ENCODE measurements at places on chromosomes 1 and 21.

DNA sequence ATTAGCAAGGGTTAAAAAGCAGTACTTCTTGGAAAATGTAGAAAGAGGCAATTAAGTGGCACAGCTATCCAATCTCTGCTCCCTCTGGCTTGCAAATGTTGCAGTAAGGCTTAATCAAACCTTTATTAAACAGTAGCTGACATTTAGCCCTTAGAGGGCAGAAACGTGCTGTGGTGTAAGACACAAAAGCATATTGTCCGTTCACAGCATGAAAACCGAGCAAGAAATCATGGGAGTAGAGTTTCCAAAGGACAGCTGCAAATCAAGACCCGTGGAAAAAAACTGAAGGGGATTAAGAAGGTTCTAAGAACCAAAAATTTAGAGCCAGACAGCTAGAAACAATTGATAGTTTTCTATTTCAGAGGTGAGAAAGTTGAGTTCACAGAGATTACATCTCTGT lies 13.1 kb downstream of the ZP4 start:
- DNase-seq = no peak

DNA sequence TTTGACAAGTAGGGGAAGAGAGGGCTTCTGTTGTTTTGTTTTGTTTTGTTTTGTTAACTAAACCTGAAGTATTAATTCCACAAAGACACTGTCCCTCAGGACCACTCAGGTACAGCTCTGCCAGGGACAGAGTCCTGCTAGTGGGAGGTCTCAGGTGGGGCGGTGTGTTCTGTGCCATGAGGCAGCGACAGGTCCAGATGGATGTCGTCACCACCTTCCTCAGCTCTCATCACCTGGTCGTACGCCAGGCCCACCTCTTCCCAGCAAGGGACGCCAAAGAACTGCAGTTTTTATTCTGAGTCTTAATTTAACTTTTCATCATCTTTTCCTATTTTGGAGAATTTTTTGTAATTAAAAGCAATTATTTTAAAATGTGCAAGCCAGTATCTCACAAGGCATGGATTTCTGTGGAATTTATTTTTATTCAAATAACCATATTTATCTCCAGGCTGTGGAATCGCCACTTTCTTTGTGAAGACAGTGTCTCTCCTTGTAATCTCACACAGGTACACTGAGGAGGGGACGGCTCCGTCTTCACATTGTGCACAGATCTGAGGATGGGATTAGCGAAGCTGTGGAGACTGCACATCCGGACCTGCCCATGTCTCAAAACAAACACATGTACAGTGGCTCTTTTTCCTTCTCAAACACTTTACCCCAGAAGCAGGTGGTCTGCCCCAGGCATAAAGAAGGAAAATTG lies 62.5 kb downstream of the POFUT2 start:
- DNase-seq = no peak

- DNase-seq = no peak
Observed at GRCh38 chr1:20484519-20485462, 1.2 kb downstream of the CAMK2N1 start.

GRCh38 chr1:113943028-113943811 lies 14.1 kb downstream of the HIPK1 start:
- no peak for DNase-seq

- DNase-seq = no peak
Observed at GRCh38 chr21:23638131-23638695, 1969.1 kb downstream of the MRPL39 start.

DNA sequence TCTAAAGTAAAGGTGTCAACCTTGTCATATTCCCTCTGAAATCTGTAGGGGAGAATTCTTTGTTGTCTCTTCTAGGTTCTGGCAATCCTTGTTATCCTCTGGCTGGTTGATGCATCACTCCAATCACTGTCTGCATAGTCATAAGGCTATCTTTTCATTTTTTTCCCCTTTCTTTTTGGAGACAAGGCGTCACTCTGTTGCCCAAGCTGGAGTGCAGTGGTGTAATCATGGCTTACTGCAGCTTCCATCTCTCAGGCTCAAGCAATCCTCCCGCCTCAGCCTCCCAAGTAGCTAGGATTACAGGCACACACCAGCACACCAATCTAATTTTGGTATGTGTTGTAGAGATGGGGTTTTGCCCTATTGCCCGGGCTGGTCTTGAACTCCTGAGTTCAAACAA lies 12.9 kb downstream of the DPYD start:
- DNase-seq = no peak

DNA sequence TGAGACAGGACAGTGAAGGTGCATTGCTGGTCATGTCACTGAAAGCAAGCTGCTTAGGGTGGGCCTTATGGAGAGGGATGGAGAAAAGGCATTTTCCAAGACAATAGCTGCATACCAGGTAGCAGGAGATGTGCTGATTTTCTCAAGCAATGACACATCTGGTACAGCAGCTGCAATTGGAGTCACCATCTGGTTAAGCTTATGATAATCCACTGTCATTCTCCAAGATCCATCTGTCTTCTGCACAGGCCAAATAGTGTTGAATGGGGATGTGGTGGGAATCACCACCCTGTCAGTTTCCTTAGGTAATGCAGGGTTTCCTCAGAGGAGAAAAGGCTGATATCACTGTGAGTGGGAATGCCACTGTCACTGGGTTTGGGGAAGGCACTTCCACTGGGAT lies 54.6 kb downstream of the ADSS2 start:
- DNase-seq = no peak

DNA sequence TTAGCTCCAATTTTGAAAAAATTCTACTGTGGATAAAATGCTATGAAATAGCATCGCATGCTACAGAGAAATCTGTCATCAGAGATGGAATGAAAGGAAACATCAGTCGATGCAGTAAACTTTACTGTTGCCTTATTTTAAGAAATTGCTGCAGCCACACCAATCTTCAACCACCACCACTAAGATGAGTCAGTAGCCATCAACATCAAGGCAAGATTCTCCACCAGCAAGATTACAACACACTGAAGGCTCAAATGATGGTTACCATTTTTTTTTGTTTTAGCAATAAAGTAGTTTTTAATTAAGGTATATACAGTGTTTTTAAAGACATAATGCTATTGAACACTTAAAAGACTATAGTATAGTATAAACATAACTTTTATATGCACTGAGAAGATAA lies 95.6 kb upstream of the JUN start:
- DNase-seq = no peak

DNA sequence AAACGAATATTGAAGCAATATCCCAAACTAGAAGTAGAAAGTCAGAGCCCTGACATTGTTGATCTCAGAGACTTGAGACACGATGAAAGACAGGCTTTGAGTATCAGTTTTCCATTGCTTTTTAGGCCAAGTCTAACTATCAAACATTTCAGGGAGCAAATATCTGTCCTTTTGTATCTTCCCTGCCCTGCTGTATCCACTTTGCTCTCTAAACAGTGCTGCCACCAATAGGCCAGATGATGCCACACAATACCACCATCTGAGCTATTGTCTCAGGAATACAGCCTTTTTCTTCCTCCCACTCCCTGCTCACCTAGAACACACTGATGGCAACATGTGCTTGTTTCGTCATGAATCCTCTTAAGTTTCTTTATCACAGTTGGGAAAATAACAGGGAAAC lies 62.6 kb upstream of the SPAG17 start:
- DNase-seq = no peak

DNA sequence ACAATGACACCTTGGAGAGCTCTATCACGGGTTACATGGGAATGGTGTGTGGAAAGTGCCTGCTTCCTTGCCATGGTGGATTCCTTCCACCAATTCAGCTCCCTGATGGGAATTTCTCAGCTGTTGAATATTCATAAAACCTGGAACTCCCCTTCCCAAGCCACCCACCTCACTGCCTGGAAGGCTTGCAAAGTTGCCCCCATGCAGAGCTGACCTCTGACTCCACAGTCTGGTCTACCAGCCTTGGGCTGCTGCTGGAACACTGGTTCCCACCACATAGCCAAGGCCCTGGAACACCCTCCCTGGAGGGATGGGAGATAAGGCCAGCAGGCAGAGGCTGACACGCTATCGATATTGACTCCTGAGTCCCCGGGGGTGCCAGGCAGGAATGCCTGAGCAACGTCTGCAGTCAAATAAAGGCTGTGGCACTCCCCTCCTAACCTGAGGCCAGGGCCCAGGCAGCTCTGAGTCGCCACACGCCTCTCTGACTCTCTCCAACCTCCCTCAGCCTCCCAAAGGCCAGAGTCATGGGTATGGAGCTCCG lies 8.8 kb downstream of the CCDC24 start:
- DNase-seq = no peak

- no peak for DNase-seq
Observed at GRCh38 chr1:145985502-145986439, 10.6 kb downstream of the TXNIP start.

- DNase-seq = no peak
Observed at GRCh38 chr1:85240174-85240601, 19.3 kb downstream of the C1orf52 start.

GRCh38 chr21:46050668-46051378 lies 47.1 kb upstream of the COL6A2 start:
- no peak for DNase-seq

DNA sequence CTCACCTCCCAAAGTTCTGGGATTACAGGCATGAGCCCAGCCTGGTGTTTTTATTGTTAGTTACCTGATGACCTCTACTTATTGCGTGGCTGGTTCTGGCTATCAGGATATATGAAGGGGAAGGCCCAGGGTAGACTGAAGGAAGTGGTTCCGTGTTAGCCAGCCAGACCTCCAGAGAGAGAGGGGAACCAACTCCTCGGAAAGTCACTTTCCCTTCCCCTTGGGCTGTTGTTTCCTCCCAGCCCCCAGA lies 2.5 kb upstream of the RCSD1 start:
- no peak for DNase-seq

- no peak for DNase-seq
Observed at GRCh38 chr1:10237157-10237539, 26.8 kb downstream of the KIF1B start.

GRCh38 chr21:16425376-16425775 lies 695.6 kb downstream of the USP25 start:
- no peak for DNase-seq

DNA sequence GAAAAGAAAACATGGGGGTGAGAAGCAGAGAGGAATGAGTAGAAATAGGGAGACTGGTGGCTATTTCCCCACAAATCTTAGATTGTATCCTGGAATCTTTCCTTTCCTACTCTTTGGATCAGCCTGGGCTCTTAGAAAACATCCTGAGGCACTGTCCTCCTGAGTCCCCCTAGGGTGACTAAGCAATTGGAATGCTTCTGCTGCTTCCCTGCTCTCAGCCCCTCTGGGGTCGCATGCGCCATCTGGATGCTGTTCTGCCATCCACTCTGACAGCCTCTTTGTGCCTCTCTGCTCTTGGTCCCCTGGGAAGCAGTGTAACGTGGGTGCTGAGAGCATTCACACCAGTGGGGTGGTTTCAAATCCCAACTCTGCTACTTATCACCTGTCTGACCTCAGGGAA lies 443.0 kb downstream of the SIPA1L2 start:
- DNase-seq = no peak

GRCh38 chr1:77288275-77288674 lies 6.5 kb downstream of the AK5 start:
- DNase-seq = no peak

DNA sequence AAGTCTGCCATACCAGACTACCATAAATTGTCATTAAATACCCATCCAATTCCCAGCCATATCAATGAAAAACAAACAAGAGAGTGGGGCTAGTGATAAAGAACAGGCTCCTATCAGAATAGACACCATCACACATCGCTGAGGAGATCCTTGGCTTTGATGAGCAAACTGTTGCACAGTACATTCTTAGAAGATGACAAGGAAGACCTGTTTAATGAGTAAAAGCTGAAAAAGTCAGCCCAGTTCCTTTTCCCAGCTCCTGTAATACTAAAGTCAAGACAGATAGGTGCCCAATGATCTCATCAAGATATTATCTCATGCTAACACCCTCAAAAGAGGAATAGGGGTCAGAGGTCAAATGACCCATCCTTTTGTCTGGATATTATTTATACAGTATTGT lies 164.5 kb upstream of the COA6 start:
- DNase-seq = no peak

DNA sequence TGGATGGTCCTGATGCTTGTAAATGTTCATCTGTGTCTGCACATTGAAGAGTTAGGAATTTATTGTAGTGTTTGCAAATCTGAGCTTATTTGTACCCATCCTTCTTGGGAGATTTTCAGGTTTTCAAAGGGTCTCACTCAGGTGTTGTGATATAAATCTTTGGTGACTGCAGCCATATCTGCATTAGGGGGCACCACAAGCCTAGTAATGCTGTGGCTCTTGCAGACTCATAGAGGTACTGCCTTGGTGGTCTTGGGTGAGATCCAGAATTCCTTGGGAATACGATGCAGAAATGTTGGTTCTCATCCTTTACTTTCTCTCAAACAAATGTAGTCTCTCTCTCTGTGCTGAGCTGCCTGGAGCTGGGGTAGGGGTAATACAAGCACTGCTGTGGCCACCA lies 405.9 kb downstream of the TTLL7 start:
- DNase-seq = no peak

DNA sequence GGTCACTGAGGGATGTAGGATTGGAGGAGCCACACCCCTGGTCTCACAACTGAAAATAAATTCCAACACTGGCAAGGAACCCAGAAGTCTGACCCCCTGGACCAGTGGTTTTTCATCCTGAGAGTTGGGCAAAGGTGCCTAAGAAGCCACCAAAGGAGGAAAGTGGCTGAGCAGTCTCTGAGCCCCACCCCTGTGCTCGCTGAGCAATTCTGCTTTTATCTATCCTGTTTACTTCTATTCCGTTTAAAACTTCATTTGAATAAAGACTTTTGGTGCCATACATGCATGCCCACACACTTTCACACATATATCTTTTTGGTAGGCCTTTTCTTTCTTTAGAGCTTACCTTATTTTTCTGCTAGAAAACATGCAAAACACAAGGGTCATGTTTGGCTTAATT lies 13.9 kb upstream of the CD53 start:
- no peak for DNase-seq

DNA sequence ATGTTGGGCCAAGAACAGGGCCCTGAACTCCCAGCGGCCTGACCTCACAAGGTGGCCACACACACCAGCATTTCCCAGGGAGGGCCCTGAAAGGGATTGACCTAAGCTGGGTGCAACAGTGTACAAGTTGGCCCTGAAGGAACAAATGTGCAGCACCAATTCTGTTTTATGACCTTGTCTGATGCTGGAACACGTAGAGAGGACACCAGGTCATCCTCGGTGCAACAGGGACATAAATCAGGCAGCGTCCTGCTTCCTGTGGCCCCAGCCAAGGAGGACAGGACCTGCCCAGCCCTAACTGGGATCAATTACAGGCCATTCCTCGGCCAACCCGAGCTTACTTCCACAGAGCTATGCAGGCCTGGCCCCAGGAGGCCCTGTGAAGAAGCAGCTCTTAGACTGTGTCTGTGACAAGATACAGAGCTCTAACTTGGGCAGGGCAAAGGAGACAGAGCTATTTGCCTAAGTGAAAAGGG lies 12.8 kb upstream of the PHC2 start:
- DNase-seq = no peak

DNA sequence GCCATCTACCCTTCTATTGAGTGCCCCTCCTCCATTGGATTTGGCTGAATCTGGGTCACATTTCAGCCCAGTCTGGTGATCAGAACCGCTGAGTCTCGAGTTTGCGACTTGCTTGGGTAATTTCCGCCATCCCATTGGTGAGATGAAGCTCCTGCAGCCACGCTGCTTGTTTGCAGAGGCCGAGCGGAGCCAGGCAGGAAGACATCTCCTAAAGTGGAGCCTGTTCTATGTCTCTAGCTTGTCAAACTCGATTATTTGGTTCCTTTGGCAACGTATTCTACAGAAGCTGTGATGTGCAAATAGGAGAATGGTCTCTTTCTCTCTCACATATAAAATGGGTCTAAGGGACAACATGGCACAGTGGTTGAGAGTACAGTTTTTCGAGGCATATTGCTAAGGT lies 206.8 kb upstream of the PLXNA2 start:
- no peak for DNase-seq

Data from stimulated activated CD8-positive, alpha-beta memory T cell treated with anti-CD3 and anti-CD28 coated beads, Interleukin-4, amount 100 ng/mL, for 1 hour (primary cell).